Activated T-helper 2 cell treated with anti-CD3 and anti-CD28 coated beads, Interferon-gamma antibody, Interleukin-2, Interleukin-4, amounts not matched to agents 10 μg/mL and 5 μg/mL and 100 μg/mL, durations not matched to agents 14 hours and 24 hours and 36 hours (primary cell): ENCODE measurements at places on chromosomes 11 and 22.
A peak's percentile ranks its signal among the peaks of the same experiment; 100 is the strongest.

GRCh38 chr11:15750535-15751308 is 605.6 kb downstream of the SOX6 start:
- no peak for DNase-seq

GRCh38 chr22:46657996-46658947 is 38.1 kb downstream of the GRAMD4 start:
- DNase-seq = no peak

- no peak for DNase-seq
Measured at GRCh38 chr11:71996946-71997345, 1.8 kb upstream of the IL18BP start.

- no peak for DNase-seq
Measured at GRCh38 chr22:31790240-31790639, 36.4 kb downstream of the DEPDC5 start.

DNA sequence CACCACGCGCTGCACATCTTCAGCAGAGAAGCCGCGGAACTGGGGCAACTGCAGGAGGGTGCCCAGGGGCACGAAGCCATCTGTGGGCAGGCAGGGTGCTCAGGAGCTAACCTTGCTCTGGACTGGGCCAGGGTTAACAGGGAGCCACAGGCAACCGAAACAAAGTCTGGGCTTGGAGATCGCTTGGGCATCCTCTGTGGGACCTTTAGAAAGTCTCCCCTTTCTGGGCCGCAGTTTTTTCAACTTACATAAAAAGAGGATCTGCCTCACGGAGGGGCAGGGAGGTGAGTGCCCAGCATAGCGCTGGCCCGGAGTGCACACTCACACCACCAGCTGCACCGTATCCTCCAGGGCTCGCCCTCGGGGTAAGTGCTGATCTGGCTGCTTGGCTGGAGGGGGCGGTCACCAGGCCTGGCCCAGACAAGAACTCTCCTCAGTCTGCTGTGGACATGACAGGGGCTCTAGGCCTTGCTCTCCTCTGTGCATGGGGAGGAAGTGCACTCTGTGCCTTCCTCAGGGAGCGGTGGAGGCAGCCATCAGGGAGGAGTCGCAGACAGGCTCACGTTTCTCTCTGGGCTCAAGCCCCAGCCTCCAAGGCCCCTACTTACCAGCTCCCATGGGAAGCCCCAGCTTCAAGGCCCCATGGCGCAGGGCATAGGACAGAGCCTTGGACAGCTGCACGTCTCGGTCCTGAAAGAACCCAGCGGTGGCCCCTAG is 937 bp downstream of the TRPT1 start:
- no peak for DNase-seq

GRCh38 chr11:113334183-113334582 is 19.8 kb downstream of the TTC12 start:
- DNase-seq = no peak

DNA sequence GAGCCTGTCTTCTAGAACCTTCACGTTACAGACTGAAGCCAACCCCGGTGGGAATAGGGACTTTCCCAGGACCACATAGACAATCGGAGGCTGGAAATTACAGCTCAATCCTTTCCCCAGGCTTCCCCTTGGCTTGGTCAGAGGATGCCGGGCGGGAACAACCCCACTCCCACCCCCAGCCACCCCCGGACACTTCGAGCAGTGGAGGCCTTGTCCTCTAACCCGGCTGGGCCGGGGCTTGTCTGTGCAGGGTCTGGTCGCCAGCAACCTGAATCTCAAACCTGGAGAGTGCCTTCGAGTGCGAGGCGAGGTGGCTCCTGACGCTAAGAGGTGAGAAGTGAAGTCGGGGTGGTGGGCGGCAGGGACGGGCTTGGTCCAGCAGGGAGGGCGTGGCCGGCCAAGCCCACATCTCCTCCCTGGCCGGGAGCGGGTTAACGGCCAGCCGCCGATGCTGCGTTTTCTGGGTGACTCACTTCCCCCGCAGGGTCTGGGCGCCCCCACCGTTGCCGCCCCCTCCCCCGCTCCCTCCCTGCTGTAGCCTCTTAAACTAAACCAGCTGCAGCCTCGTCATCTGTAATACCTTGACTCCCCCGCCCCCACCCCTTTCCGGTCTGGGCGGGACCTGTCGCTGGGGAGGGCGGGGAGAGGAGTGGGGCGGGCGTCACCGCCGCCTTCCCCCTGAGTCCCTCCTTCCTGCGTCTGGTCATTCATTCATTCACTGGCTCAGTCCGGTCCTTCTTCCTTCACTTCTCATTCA is 1.5 kb downstream of the LGALS1 start:
- DNase-seq = peak; percentile 90

GRCh38 chr11:79047321-79047720 is 393.5 kb downstream of the TENM4 start:
- DNase-seq = no peak

DNA sequence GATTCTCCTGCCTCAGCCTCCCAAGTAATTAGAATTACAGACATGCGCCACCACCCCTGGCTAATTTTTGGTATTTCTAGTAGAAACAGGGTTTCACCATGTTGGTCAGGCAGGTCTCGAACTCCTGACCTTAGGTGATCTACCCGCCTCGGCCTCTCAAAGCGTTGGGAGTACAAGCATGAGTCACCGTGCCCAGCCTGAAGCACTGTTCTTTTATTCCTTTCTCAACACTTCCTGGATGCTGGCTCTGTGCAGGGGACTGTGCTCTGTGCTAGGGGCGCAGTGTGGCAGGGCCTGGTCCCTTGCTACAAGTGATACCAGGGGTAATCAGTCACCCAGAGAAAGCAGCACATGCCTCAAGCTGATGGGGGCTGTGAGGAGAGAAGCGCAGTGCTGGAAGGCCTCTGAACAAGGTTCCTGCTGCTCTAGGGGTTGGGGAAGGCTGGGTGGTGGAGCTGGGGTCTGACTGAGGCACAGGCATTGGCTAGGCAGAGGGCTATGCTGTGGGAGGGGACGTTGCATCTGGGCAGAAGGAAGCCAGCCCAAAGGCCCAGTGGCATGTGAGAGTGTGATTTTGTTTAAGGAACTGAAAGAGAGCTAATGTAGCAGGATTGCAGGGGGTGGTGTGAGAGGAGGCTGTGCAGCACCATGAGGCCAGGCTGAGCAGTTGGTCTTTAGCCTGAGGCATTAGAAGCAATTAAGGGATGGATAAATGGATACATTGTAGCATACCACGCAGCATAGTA is 42.5 kb downstream of the CABIN1 start:
- DNase-seq = no peak

DNA sequence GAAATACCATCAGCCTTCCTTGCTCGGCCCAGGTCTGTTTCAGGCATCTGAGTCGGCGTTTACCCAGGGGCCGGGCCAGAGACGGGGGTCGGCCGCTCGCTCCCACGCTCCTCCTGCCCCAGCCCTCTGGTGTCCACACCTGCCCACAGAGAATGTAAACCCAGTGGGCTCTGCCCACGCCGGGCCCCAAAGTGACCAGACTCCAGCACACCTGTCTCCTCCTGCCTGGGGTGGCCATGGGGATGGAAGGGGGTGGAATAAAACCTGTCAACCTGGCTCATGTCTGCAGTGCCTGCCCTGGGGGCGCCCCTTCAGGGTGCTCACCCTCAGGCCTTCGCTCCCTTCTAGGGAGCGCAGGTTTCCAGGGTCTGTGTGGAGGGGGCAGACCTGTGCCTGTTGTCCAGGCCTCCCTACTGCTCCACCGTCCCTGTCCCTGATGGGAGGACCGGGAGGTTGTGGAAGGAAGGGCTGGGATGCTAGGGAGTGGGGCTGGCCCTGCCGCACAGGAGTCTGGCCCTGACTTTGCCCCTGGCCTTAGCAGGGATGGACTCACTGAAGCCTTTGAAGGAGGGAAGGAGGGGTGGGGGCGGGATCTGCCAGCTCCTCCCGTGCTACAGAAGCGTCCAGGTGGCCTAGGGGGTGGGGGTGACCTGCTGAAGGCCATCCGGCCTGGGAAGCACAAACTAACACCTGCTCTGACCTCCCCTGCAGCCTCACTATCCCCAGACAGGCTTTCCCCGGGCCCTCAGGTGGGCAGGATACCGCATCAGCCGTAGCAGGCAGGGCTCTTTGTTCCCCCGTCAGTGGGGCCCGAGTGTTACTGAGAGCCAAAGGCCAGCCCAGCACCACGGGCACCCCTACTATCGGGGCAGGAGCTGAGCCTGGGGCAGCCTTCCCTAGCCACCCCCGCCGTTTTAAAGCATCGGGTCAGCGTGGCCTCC is 14.7 kb upstream of the ARHGAP8 start:
- no peak for DNase-seq

DNA sequence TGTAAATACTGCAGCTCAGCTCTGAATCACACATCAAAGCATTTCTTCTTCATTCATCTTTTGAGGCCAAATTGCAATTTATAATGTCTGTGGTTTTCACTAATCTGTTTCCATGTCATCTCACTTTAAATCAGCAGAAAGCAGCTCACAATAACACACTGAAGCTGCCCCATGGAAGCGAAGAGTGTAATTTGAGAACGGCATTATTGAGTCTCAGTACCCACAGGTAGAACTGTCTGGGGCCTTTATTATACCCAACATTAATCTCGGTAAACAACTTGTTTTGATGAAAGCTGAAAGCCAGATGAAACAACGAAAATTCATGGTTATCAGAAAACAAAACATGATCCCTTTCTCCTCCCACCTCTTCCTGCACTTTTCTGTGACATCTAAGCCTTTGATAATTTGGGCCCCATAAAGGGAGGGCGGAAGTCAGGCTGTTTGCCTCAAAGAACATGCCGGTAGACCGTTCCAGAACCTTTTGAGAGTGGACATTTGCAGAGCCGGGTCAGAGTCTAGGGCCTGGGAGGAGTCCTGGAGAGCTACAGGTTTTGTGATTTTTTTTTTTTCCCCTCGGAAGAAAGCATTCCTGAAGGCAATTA is 68.2 kb upstream of the SESN3 start:
- no peak for DNase-seq

GRCh38 chr11:35292279-35292678 is 127.1 kb downstream of the SLC1A2 start:
- DNase-seq = no peak

GRCh38 chr11:94910270-94910669 is 63.1 kb downstream of the CWC15 start:
- DNase-seq = no peak

- no peak for DNase-seq
Measured at GRCh38 chr11:825366-826226, 2.1 kb upstream of the CRACR2B start.
